Adrenal gland (tissue), 19 donors: ENCODE measurements at places on chromosomes 3 and 15. TPM values are rescaled to one million over a fixed set of nuclear protein-coding genes. Genes with fewer than 3 reads are reported as not detected.

KLHDC8B gene
- 319 TPM for total RNA-seq

GRCh38 chr3:100915706-100916495 lies 77.3 kb downstream of the ABI3BP start:
- no peaks in the 10 kb centered on the region for H3K36me3 ChIP-seq
- H3K27me3 ChIP-seq, result no peaks in the 10 kb centered on the region
- H3K4me1 ChIP-seq, result no peaks in the 10 kb centered on the region

DNA sequence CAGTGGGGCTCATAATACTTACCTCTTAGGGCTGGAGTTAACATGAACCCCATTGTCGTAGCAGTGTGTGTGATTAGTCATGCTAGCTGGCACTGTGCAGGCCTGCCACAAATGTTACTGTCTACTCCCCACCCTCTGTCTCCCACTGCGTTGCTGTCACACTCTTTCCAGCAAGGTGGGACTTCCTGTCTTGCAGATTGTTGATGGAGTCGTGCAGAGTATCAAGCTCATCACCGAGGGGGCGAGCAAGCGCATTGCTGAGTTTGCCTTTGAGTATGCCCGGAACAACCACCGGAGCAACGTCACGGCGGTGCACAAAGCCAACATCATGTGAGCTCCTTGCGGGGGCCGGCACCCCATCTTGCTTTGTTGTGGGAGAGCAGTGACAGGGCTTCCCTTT lies 12.9 kb downstream of the IDH3A start:
- no peak overlapping the region for H3K27ac ChIP-seq
- no peak overlapping the region for H3K4me3 ChIP-seq
- no peaks in the 10 kb centered on the region for H3K4me1 ChIP-seq

GRCh38 chr3:49416867-49417266 lies 4.6 kb downstream of the TCTA start:
- no peak overlapping the region for H3K4me3 ChIP-seq
- DNase-seq, result no peak
- H3K27me3 ChIP-seq, result no peaks in the 10 kb centered on the region
- H3K4me1 ChIP-seq, result peaks cover 25% of the 10 kb centered on the region

- H3K27ac ChIP-seq, result no peak overlapping the region
- H3K27me3 ChIP-seq, result no peaks in the 10 kb centered on the region
- no peak overlapping the region for H3K4me3 ChIP-seq
- H3K36me3 ChIP-seq, result no peaks in the 10 kb centered on the region
- no peak for DNase-seq
Observed at GRCh38 chr15:77624868-77625267, 7.8 kb downstream of the LINGO1 start.

PIERCE2 gene
- 0.75 TPM for total RNA-seq

DUOXA2 gene
- 1.4 TPM for total RNA-seq

- DNase-seq, result no peak
- no peaks in the 10 kb centered on the region for H3K4me1 ChIP-seq
- H3K27ac ChIP-seq, result no peak overlapping the region
- no peaks in the 10 kb centered on the region for H3K27me3 ChIP-seq
- H3K4me3 ChIP-seq, result no peak overlapping the region
Observed at GRCh38 chr15:39200586-39200985, 380.3 kb upstream of the THBS1 start.

GRCh38 chr3:98361289-98361688 lies 7.6 kb downstream of the OR5K4 start:
- DNase-seq, result no peak
- no peaks in the 10 kb centered on the region for H3K36me3 ChIP-seq
- no peak overlapping the region for H3K27ac ChIP-seq
- no peaks in the 10 kb centered on the region for H3K4me1 ChIP-seq

- DNase-seq, result no peak
- no peaks in the 10 kb centered on the region for H3K36me3 ChIP-seq
- peaks cover 34% of the 10 kb centered on the region for H3K4me1 ChIP-seq
- H3K4me3 ChIP-seq, result no peak overlapping the region
Observed at GRCh38 chr3:127777921-127778656, 44.2 kb downstream of the MGLL start.

PIGZ gene
- 2.1 TPM for total RNA-seq

- H3K27ac ChIP-seq, result no peak overlapping the region
- peaks cover 14% of the 10 kb centered on the region for H3K4me1 ChIP-seq
- H3K4me3 ChIP-seq, result no peak overlapping the region
- H3K36me3 ChIP-seq, result no peaks in the 10 kb centered on the region
- DNase-seq, result no peak
Observed at GRCh38 chr3:190019844-190020243, 100.9 kb downstream of the P3H2 start.

TGM4 gene
- total RNA-seq, result 0.19 TPM

GRCh38 chr3:197424674-197425484 lies 126.5 kb upstream of the DLG1 start:
- H3K27me3 ChIP-seq, result no peaks in the 10 kb centered on the region
- DNase-seq, result no peak
- no peak overlapping the region for H3K4me3 ChIP-seq
- H3K36me3 ChIP-seq, result no peaks in the 10 kb centered on the region
- no peak overlapping the region for H3K27ac ChIP-seq

GRCh38 chr15:99365242-99365641 lies 114.0 kb downstream of the LRRC28 start:
- H3K4me3 ChIP-seq, result no peak overlapping the region
- no peak for DNase-seq
- H3K27ac ChIP-seq, result no peak overlapping the region

- no peaks in the 10 kb centered on the region for H3K27me3 ChIP-seq
- H3K4me3 ChIP-seq, result no peak within 1 kb of the TSS
- no peak within 1 kb of the TSS for H3K27ac ChIP-seq
- no peaks in the 10 kb centered on the region for H3K36me3 ChIP-seq
- H3K4me1 ChIP-seq, result no peaks in the 10 kb centered on the region
- no peak for DNase-seq
Observed at GRCh38 chr3:165837058-165837525, at the start of gene BCHE. BCHE (minus strand) TSS chr3:165837423; CDS start chr3:165831033, 6,390 bp downstream.

- H3K36me3 ChIP-seq, result no peaks in the 10 kb centered on the region
- no peaks in the 10 kb centered on the region for H3K4me1 ChIP-seq
- H3K27ac ChIP-seq, result no peak overlapping the region
- no peaks in the 10 kb centered on the region for H3K27me3 ChIP-seq
Observed at GRCh38 chr3:57383838-57384237, 91.4 kb upstream of the ASB14 start.

- H3K4me3 ChIP-seq, result peak overlapping the region; percentile 26
- no peak overlapping the region for H3K27ac ChIP-seq
- H3K27me3 ChIP-seq, result peaks cover 10% of the 10 kb centered on the region
Observed at GRCh38 chr3:3800080-3800455, 837 bp downstream of the LRRN1 start.

GRCh38 chr3:112097378-112097777 lies 11.2 kb downstream of the C3orf52 start:
- no peaks in the 10 kb centered on the region for H3K36me3 ChIP-seq
- peak; percentile 67 for DNase-seq
- no peak overlapping the region for H3K4me3 ChIP-seq
- no peaks in the 10 kb centered on the region for H3K27me3 ChIP-seq

GRCh38 chr3:149581248-149581647 lies 76.6 kb downstream of the WWTR1 start:
- H3K4me1 ChIP-seq, result peaks cover 56% of the 10 kb centered on the region
- no peaks in the 10 kb centered on the region for H3K36me3 ChIP-seq
- DNase-seq, result no peak
- no peaks in the 10 kb centered on the region for H3K27me3 ChIP-seq

GRCh38 chr3:43388915-43389314 lies 102.6 kb downstream of the SNRK start:
- H3K4me3 ChIP-seq, result no peak overlapping the region
- H3K27me3 ChIP-seq, result no peaks in the 10 kb centered on the region
- H3K27ac ChIP-seq, result peak overlapping the region; percentile 3
- DNase-seq, result no peak
- no peaks in the 10 kb centered on the region for H3K36me3 ChIP-seq
- no peaks in the 10 kb centered on the region for H3K4me1 ChIP-seq

DNA sequence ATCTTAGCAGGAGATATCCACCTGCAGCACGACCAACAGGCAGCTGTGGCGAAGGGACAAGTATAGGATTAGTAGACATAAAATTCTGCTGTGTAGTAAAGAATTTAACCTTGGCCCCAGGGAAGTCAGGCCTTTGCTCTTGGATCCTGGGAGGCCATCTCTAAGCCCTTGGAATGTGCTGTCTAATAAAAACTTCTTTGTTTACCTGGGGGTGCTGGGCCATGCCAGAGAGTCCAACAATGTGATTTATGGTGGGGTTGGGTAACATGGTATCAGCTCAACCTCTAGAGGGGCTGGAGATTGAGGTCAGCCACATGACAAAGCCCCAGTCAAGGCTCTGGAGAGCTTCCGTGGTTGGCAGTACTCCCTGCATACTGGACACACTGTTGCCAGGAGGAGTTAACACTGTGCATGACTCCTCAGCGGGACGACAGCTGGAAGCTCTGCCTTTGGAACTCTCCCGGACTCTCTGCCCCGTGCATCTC lies 52.4 kb downstream of the HEG1 start:
- no peak overlapping the region for H3K4me3 ChIP-seq
- DNase-seq, result peak; percentile 87
- H3K36me3 ChIP-seq, result no peaks in the 10 kb centered on the region
- peaks cover 6% of the 10 kb centered on the region for H3K4me1 ChIP-seq
- H3K27ac ChIP-seq, result peak overlapping the region; percentile 19
- no peaks in the 10 kb centered on the region for H3K27me3 ChIP-seq

DNA sequence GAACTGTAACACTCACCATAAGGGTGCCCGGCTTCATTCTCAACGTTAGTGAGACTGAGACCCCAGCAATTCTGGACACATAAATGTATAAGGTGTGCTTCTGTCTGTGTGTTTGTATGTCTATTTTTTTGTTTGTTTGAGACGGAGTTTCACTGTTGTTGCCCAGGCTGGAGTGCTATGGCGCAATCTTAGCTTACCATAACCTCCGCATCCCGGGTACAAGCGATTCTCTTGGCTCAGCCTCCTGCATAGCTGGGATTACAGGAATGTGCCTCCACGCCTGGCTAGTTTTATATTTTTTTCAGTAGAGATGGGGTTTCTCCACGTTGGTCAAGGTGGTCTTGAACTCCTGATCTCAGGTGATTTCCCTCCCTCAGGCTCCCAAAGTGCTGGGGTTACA lies 43.3 kb upstream of the C2CD4B start:
- H3K27ac ChIP-seq, result no peak overlapping the region
- no peak for DNase-seq
- H3K4me3 ChIP-seq, result no peak overlapping the region
- no peaks in the 10 kb centered on the region for H3K27me3 ChIP-seq
- no peaks in the 10 kb centered on the region for H3K36me3 ChIP-seq

NCEH1 gene
- 42.1 TPM for total RNA-seq

- peaks cover 95% of the 10 kb centered on the region for H3K4me1 ChIP-seq
- no peaks in the 10 kb centered on the region for H3K36me3 ChIP-seq
- DNase-seq, result no peak
- no peaks in the 10 kb centered on the region for H3K27me3 ChIP-seq
- H3K4me3 ChIP-seq, result no peak overlapping the region
Observed at GRCh38 chr15:98674336-98674735, 26.0 kb downstream of the IGF1R start.

YEATS2 gene
- total RNA-seq, result 19.2 TPM

SNTN gene
- total RNA-seq, result not detected

- no peaks in the 10 kb centered on the region for H3K36me3 ChIP-seq
- DNase-seq, result no peak
- H3K27me3 ChIP-seq, result no peaks in the 10 kb centered on the region
- H3K4me3 ChIP-seq, result no peak overlapping the region
- no peaks in the 10 kb centered on the region for H3K4me1 ChIP-seq
Observed at GRCh38 chr15:94259863-94260262, 28.5 kb downstream of the MCTP2 start.

GOLGA6B gene
- total RNA-seq, result not detected

GRCh38 chr3:185988816-185989175 lies 51.0 kb upstream of the TRA2B start:
- H3K36me3 ChIP-seq, result no peaks in the 10 kb centered on the region
- H3K4me3 ChIP-seq, result no peak overlapping the region
- no peaks in the 10 kb centered on the region for H3K4me1 ChIP-seq
- H3K27ac ChIP-seq, result no peak overlapping the region
- no peak for DNase-seq

DNA sequence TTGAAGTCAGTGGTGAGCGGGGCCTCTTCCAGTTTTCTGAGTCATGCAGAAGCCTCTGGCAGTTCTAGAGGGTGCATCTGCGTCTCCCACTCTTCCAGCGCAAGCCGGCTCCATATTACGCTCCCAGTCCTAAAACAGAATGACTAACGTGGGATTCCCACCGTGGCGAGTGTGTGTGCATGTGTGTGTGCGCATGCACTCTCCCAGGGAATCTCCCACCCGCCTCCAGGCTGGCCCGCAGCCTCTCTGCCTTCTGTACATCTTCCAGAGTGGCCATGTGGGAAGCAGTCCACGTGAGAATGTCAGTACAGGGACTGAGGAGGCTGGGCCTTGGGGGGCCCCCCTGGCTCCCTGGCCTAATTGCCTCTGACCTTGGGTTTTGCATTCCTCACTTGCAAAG lies 87.7 kb downstream of the LSM3 start:
- H3K4me3 ChIP-seq, result no peak overlapping the region
- H3K4me1 ChIP-seq, result no peaks in the 10 kb centered on the region
- no peak for DNase-seq
- H3K27me3 ChIP-seq, result no peaks in the 10 kb centered on the region

GRCh38 chr3:9862391-9863057 lies 17.5 kb downstream of the CIDEC start:
- no peaks in the 10 kb centered on the region for H3K27me3 ChIP-seq
- H3K36me3 ChIP-seq, result no peaks in the 10 kb centered on the region
- peaks cover 19% of the 10 kb centered on the region for H3K4me1 ChIP-seq
- H3K4me3 ChIP-seq, result no peak overlapping the region

GRCh38 chr3:5791558-5791957 lies 604.1 kb downstream of the EDEM1 start:
- H3K27me3 ChIP-seq, result no peaks in the 10 kb centered on the region
- DNase-seq, result no peak
- no peaks in the 10 kb centered on the region for H3K36me3 ChIP-seq
- no peaks in the 10 kb centered on the region for H3K4me1 ChIP-seq

ALDH1A3 gene
- 121 TPM for total RNA-seq

PTH1R gene
- 107 TPM for total RNA-seq

GRCh38 chr3:40398346-40398745 lies 11.4 kb downstream of the ENTPD3 start:
- H3K4me3 ChIP-seq, result no peak overlapping the region
- no peaks in the 10 kb centered on the region for H3K36me3 ChIP-seq
- H3K27ac ChIP-seq, result no peak overlapping the region
- H3K4me1 ChIP-seq, result no peaks in the 10 kb centered on the region

ATP8B4 gene
- 6.1 TPM for total RNA-seq

DNA sequence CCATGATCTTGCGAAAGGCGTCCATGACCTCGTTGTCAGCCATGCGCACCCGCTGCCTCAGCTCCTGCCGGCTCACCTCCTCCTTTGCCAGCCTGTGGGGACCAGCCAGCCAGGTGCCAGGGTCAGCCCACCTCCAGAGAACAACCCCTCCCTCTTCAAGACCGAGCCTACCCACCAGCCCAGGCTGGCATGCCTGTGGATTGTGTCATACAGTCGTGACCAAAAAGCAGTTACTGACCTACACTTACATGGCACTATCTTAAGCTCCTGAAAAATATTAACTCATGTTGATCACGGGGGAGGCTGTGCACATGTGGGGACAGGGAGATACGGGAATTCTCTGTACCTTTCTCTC lies 10.7 kb upstream of the CAMK1 start:
- peak overlapping the region; percentile 72 for H3K27ac ChIP-seq
- DNase-seq, result peak; percentile 49
- H3K4me1 ChIP-seq, result peaks cover 41% of the 10 kb centered on the region
- no peaks in the 10 kb centered on the region for H3K36me3 ChIP-seq
- H3K4me3 ChIP-seq, result no peak overlapping the region
